SK-N-MC (cell line): ENCODE measurements at places on chromosomes 7 and 10.

GRCh38 chr7:25845464-25845863 lies 306.5 kb upstream of the NFE2L3 start:
- no peak for DNase-seq

GRCh38 chr7:16433568-16434122 lies 12.3 kb upstream of the CRPPA start:
- DNase-seq = no peak

DNA sequence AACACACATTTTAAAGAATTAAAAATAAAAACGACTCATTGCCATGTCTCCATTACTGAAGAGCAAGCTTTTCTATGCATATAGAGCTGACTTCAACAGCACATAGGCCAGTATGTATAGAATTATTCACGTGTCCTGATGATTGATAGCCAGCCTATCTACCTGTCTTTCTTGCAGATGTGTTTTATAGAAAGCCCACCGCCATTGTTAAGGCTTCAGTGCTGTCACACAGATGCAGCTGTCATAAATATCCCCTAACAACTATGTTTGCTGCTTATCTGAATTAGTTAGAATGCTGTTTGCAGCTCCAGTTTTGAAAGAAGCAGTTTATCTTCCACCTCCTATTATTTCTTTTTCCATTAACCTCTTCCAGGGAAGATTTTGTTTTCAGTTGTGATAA lies 235.9 kb downstream of the SLC25A13 start:
- no peak for DNase-seq

- DNase-seq = no peak
These were observed 61.4 kb upstream of the NME8 start for GRCh38 chr7:37786741-37787569.

GRCh38 chr10:34637418-34637911 lies 177.6 kb downstream of the PARD3 start:
- DNase-seq = no peak

DNA sequence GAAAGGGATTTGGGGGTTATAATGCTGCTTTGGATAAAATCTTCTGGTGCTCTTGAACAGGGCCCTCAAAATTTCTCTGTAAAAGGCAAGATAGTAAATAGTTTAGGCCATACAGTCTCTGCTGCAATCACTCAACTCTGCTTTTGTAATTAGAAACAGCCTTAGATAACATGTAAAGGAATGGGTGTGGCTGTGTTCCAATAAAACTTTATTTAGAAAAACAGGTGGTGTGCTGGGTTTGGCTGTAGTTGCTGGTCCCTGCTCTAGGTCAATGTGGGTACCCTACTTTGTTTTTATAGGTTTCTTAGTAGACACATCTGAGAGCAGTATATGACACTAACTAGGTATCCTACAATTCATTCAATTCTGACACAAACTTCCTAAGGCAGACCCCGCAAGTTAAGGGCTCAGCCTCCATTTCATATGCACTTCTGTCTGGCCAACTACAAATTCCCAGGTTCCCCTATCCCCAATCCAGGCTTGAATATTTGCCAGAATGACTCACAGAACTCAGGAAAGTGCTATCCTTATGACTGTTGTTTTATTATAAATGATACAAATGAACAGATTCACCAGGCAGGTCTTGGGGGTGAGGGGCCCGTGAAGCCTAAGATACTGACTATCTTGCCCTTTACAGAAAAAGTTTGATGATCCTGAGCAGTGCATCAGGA lies 349.9 kb downstream of the RPS24 start:
- DNase-seq = no peak

GRCh38 chr7:92633211-92633906 lies 43.2 kb upstream of the FAM133B start:
- DNase-seq = peak; percentile 83

DNA sequence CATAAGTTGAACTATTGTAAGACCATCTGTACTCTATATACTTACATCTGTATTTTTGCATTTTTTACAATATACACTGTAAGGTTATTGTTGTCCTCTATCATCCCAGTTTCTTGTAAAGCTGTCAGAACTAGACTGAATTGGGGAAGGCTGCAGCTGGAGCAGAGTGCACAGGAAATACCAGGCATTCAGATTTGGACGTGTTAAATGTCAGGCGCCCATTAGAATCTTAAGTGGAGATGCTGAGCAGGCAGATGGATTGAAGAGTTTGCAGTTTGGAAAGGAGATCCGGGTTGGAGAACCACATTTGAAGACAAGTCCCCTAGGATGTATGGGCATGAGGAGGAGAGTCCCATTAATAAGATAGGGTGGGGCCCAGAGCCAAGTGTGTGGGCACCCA lies 40.4 kb downstream of the MTURN start:
- peak; percentile 32 for DNase-seq

- DNase-seq = no peak
These were observed 125.7 kb downstream of the PRPF18 start for GRCh38 chr10:13712476-13712836.

- no peak for DNase-seq
These were observed 244.9 kb upstream of the LRRTM3 start for GRCh38 chr10:66680886-66681285.

DNA sequence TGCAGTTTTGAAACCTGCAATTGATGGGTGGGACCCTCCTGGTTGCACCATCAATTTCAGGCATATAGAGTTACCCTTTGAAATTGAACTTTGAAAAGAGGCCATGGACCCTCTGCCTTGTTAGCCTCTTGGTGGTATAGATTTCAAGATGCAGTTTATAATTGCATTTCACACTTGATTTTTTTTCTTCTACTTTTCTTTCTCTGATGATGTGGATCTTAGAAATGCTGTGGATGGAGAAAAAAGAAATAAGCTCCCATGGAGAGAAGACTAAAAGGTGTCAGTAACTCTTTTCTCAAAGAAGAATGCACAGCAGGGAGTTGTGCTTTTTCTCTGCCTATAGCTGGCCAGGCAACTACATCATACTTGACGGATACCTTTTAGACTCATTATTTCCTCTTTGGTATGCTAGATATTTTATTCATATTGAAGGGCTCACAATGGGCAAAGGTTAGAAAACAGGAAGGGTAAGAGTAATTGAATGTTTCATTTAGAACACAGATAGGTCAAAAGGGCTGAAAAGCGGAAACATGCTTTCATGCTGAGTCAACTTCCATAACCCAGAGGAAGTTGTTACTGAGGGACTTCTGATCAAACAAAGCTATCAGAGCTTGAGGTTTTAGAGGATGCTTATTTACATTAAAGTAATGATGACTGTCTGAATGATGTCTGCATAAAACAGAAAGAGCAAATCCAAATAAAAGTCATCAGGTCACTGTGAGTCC lies 773.2 kb upstream of the LRRN3 start:
- DNase-seq = no peak

DNA sequence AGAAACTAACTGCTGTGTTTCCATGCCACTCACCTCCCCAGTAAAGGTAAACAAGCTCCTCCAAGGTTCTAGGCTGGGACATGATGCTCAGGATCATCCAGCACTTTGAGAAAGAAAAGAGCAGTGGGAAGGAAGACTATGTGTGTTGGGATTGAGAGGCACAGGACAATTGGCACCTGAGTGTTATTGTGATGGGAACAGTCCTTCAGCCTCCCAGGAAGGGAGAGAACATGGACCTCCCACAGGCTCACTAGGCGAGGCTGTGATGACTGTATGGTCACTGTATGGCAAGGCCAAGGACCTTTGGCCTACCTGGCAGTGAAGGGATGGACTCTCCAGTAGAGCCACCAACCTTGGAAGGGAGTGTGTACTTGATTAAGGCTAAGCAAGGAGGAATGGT lies 123.2 kb upstream of the UNC5B start:
- no peak for DNase-seq

DNA sequence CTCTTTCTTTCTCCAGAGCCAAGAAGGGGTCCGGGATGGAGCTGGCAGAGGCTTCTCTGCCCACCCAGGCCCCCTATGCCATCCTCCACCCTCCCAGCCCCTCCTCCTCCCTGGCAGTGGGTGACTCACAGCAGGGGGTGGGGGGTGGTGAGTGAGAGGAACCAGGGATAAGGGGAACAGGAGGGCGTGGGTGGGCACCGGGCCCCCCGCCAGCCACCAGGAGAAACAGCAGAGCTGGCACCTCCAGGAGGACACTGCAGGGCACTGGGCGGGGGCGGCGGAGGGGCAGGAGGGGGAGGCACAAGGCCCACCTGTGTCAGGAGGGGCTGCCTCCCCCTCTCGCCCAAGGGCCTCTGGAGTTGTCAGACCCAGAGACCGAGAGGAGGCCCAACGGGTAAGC lies 56.0 kb downstream of the CAMK2B start:
- DNase-seq = no peak

DNA sequence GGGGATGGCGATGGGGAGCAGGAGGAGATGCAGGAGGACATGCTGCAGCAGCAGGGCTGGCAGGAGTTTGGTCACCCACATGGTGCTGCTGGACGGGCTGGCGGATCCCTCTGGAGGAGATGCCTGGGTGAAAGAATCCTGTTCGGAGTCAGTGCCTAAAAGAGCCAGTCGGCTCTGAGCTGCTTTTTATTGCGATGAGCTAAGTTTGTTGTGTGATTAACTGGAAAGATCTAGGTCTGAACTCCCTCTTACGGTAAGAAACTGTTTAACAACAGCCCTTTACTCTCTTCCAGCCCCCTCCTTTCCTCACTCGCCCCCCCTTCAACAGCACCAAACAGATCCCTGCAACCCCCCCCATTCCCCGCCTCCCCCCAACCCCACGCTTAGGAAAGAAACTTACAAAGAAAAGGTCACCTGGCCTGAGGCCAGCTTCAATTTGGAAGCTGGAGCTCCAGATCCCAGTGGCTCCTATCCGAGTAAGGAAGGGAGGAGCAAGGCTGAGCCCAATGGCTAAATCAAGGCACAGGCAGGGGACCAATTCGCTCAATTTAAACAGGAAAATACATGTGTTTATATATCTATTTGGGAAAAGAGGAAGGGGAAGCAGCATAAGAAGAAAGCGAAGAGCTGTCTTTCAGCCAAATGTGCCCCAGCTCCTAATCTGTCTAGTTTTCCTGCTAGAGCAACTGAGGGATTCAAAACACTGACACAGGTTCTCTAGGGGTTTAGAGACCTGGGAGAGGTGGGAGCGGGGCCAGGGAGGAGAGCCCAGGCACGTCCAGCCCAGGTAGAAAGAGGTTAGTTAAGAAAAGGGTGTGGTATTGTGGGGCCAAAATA lies at the start of gene HGF:
TSS of gene HGF (minus strand) at position 157 of the 837 bp plus-strand sequence. CDS start at position 81, 76 bp downstream.
- DNase-seq = no peak

GRCh38 chr7:97512441-97513207 lies 219.3 kb upstream of the TAC1 start:
- DNase-seq = no peak

GRCh38 chr10:110959379-110960332 lies 40.3 kb downstream of the SHOC2 start:
- no peak for DNase-seq
